ENCODE measurements at places on chromosomes 11 and 22.

- no peak for DNase-seq
Observed at GRCh38 chr22:31659246-31659645, 2.8 kb downstream of the PISD start.

GRCh38 chr11:101574886-101575285, 8.9 kb downstream of the TRPC6 start:
- no peak for DNase-seq

- DNase-seq = no peak
Observed at GRCh38 chr11:1000357-1001278, 35.9 kb downstream of the MUC6 start.

GRCh38 chr11:95138448-95138847, 48.8 kb downstream of the ENDOD1 start:
- DNase-seq = no peak

DNA sequence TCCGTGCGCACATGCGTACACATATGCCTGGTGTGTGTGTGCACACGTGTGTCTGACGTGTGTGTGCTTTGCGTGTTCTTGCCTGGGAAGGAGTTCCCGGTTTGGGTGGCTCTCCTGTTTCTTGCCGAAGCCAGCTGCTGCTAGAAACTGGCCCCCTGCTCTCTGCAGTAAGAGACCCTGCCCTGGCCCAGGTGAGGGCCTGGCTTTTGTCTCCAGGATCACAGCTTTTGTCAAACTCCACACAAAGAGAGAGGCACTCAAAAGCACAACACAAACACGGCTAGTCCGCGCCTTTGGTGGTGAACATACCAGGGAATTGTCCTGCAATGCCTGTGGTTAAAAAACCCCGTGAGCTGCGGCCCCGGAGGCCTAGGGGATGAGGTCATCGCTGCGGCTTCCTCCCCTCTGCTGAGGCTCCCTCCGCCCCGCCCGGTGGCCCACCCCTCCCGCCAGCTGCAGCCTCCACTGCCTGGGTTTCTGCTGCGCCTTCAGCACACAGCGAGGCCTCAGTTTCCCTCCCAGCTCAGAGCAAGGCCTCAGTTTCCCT, 88.9 kb downstream of the KCNQ1 start:
- no peak for DNase-seq

DNA sequence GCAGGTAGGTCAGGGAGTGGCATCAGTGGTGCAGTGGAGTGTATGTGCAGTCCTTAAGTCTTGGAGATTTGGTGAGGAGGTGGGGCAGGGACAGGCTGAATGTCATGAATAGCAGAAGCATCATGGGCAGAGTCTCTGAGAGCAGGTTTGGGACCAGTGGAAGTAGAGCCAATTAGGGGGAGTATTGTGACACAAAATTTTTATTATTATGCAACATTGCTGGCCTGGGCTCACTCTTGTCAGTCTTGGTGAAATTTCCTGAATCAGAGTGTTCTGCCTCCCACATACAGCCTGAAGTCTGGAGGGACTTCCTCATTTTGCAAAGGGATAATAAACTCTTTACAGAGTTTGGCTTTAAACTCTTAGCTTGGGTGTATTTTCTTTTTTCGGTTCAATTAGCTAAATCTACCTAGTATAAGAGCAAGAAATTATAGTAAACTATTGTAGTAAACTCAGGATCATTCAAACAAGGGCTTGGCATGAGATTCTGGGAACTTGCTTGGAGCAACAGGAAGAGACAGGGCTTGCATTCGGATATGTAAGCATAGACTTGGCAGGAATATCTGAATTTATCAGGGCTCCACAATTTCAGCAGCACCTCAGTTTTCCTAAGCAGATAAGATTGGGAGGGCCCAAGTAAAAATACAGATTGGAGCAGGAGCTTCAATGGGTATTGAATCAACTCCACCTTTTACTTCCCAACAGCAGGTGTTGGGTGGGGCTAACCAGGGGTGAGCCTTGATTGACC, 67.7 kb downstream of the FDX1 start:
- no peak for DNase-seq

DNA sequence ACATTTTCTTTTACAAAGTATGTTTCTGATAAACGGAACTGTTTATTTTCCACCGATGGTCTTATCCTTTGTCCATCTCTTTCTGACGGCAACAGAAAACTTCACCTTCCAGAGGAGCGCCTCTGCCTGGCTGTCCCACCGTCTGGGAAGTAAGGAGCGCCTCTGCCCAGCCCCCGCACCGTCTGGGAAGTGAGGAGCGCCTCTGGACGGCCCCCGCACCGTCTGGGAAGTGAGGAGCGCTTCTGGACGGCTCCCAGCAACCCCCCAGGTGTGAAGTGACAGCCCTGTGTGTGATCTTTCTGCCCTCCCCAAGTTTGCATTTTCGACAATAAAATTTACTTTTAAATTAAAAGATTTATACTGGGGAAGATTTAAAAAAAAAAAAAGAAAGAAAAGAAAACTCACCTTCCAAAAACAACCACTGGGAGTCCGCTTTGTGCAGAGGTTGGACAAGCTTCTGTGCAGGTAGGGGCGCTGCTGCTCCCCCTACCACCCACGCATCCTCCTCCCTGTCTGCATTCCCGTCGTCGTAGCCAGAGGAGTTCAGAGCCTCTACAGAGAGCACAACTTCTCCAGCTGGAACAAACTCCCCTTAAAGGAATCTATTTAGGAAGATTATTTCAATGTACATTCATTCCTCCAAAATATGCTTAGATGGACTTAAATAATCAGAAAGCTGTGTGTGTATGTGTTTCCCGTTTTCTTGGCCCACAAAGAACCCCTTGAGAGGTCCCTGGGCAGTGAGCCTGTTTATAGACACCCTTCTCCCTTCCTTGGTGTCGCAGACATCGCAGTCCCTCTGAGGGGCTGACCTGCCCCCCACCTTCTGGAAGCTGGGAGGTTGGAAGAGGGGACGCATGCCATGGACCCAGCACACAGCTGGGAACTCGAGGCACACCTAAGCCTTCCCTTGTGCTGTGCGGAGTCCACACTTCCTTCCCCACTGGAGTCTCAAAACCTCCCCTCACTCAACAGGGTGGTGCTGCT, 849 bp upstream of the APOBEC3B start:
- no peak for DNase-seq

DNA sequence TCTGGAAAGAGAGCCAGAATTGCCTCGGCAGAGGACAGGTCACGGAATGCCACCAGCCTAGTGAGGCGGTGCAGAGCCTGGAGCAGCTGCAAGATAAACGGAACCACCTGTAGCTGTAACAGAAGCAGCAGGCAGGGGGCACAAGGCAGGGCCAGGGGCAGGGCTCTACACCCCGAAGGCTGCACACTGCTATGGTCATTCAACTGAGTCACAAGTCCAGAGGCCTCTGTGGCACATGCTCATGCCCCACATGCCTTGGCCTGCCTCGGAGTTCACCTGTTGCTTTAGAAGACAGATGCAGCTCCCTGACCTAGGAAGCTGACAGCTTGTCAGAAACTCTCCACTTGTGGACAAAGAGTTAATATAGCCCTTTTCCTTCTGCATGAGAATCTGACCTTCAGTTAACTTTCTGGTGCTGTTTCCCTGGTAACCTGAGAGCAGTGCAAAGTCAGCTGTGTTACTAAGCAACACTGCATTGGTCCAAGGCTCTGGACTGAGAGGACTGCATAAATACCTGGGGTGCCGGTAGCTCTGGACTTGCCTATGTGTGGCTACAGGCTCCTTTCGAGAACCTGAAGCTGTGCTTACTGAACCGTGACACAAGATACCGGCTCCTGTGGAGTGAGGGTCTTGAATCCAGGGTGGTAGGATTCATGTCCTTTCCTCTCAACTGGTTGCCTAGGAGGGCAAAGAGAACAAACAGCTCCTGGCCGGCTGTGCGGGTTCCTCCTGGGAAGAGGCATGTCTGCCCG, 10.5 kb downstream of the COMMD9 start:
- no peak for DNase-seq
